ENCODE measurements at places on chromosomes 11 and 22.

GRCh38 chr22:36153501-36154422 is 6.8 kb downstream of the APOL3 start:
- DNase-seq, result no peak

- no peak for DNase-seq
Measured at GRCh38 chr22:27349456-27349855, 452.1 kb downstream of the MN1 start.

DNA sequence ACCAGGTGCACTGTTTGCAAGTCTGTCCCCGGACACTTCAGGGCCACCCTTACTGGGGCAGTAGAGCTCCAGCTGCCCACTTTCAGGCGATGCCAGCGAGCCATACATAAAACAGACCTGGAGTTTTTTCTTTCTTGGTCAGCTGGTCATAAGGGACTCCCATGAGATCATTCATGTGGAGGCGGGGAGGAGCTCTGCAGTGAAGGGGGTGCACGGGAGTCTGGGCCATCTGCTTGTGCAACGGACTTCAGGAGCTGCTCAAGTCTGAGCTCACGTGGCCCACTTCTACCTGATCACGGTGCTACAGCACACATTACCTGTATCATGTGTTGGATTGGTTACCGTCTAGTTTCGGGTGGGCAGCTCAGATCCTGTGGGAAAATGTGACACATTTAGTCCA is 9.2 kb upstream of the MRGPRF start:
- no peak for DNase-seq

DNA sequence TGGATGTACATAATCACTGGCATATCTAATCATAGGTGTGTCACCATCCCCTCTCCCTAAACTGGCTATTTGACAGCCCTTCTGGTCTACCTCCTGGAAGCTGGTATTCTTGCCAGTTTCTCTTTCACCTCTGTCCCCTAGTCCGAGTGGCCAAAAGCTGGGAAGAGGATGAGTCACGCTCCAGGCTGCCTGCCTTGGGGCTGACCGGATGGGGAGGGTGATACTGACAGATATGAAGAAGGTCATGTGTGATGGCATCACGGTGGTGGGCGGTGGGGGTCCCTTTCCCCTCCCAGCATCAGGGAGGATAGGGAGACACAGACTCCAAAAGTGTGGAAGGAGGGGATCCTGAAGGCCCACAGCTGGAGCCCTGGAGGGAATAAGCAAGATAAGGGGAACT is 4.8 kb downstream of the OAF start:
- no peak for DNase-seq

- DNase-seq, result no peak
Measured at GRCh38 chr11:126915430-126915829, 85.1 kb downstream of the KIRREL3 start.

- DNase-seq, result no peak
Measured at GRCh38 chr22:35477911-35478582, 62.6 kb upstream of the RASD2 start.

DNA sequence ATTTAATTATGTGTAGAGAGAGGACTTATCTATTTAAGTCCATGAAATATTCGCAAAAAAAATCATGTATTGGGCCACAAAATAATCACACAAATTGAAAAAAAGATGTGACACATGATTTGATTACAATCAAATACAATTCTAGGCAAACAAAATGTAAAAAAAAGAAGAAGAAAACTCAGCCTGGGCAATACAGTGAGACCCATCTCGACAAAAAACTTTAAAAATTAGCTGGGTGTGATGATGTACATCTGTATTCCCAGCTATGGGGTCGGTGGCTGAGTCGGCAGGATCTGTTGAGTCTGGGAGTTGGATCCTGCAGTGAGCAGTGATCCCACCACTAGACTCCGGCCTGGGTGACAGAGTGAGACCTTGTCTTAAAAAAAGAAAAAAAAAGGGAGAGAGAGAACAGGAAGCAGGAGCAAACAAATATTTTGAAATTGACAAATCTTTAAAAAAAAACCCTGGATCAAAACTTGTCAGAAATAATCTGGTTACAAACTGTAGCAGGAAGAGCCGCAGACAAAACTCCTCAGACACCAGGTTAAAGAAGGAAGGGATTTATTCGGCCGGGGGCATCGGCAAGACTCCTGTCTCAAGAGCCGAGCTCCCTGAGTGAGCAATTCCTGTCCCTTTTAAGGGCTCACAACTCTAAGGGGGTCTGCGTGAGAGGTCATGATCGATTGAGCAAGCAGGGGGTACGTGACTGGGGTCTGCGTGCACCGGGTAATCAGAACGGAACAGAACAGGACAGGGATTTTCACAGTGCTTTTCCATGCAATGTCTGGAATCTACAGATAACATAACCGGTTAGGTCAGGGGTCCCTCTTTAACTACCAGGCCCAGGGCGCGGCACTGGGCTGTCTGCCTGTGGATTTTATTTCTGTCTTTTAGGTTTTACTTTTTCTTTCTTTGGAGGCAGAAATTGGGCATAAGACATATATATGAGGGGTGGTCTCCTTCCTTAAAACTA is 3.3 kb upstream of the TYMP start:
- no peak for DNase-seq

DNA sequence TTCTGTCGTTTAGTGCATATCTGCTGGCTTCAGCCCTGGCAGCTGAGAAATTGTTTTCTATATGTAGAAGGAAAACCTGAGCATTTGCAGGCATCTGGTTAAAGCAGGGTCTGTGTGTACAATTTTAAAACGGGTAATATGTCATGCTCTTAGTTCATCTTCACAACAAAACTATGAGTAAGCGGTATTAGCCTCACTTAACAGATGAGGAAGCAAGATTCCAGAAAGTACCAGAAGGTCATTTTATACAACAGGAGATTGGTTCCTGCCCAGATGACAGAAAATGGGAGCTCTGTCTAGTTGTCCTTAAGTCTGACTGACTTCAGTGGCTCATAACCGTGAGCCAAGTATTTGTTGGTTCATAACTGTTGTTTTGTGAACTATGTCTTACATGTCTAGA is 1.1 kb downstream of the TIMM10B start:
- no peak for DNase-seq

- DNase-seq, result no peak
Measured at GRCh38 chr22:46220921-46221320, 29.2 kb downstream of the CDPF1 start.

DNA sequence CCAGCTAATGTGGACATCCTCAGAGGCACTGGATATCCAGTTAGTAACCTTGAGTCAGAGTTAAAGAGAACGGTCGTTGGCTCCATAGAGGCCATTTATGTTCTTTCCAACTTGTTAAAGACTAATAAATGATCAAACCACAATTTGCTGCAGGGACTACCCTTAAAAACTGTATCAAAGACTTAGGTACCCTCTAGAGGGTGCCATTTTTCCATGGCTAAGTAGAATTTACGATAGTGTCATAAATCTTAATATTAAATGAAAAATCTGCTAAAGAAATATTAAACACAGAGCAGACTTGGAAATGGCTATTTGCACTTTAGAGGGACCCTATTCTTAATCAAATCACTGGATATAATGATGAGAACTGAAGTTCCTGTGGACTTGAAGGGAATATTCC is 685.2 kb upstream of the CHORDC1 start:
- no peak for DNase-seq

DNA sequence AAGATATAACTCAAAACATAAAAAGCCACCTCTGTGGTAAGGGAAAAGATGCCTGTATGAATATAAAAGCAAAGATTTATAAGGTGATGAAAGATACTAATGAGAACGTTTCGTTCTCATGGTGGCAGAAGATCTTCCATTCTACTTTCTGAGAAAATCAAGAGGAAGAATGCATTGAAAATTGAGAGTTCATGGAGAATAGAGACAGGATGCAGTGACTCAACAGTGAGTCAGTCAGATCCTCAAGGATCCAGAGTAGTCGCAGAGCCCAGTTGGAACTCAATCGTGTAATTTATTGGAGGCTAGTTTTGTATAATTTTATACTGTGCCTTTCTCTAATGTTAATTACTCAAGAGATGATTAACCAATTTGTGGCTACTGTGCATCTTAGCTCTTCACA is 73.3 kb downstream of the ENTHD1 start:
- no peak for DNase-seq

GRCh38 chr11:36945384-36945783 is 347.3 kb upstream of the RAG2 start:
- no peak for DNase-seq

GRCh38 chr22:37525073-37525745 is 6.0 kb upstream of the CARD10 start:
- no peak for DNase-seq

All from omental fat pad (tissue), 4 donors.